NCI-H510A treated with DMSO at 0.1 percent for 48 hours (cell line): ENCODE measurements at places on chromosomes 12 and 14.

GRCh38 chr12:3157581-3158323 is 80.6 kb downstream of the TSPAN9 start:
- no peak for DNase-seq

- no peak for DNase-seq
These were observed 193.9 kb downstream of the EMP1 start for GRCh38 chr12:13390381-13390861.

GRCh38 chr14:90726656-90727055 is 89.6 kb downstream of the TTC7B start:
- peak; percentile 24 for DNase-seq

- DNase-seq = no peak
These were observed 263.4 kb downstream of the ADGRD1 start for GRCh38 chr12:131217024-131217586.

DNA sequence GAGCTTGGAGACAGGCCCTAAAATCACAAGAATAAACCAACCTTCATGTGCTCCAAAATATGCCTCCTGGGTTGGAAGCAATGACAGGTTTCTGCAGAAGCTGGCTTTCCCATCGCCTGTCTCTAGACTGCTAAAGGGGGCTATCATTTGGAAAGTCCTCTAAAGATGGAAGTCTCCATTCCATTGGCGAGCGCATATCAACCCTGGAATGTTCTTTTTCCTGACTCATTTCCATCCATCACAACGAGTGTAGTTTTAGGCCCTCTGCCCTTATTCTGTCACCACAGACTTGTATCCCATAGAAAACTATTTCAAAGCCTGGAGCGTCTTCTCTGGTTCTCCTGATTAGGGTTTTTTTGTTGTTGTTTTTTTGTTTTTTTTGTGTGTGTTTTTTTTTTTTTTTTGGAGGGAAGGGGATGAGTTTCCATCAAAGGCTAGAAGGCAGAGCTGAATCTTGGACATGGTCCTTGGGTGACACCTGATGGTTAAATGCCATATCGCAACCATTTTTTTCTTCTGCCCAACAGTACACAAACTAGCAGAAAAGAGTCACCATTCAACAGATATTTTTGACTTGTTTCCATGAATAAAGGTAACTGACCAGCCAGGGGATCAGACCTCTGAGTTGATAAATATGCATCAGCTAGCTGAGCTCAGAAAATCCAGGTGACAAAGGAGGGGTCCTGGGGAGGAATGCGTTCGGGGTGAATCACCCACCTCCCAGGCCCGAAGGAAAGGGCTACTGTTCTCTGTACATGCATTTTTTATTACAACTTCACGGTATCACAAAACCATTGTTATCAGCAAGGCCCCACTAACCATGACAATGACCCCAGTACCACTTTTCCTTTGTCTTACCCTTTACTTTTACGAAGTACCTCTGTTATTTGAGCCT is 40.5 kb downstream of the KCNA5 start:
- DNase-seq = peak; percentile 14

DNA sequence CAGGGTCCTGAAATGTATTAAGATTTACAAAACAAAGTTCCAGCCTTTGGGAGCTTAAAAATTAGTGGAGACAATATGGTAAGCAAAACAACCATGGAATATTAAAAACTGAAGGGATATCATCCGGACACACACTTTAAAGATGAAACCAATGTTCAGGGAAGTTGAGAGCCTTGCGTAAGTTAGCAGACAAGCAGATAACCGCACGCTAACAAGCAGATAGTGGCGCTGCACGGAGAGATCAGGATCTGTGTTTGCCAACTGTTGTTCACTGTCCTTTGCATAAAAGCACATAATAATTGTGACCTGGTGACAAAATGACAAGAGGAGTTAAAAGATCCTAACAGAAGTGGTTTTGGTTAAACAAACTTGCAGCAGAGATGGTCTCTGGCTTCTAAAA is 14.3 kb upstream of the TMEM229B start:
- no peak for DNase-seq

- DNase-seq = no peak
These were observed 446.6 kb downstream of the RPS29 start for GRCh38 chr14:49139593-49139992.

GRCh38 chr14:68794851-68795596 is 2.2 kb upstream of the ZFP36L1 start:
- no peak for DNase-seq

- no peak for DNase-seq
These were observed 173.6 kb downstream of the TTC8 start for GRCh38 chr14:88998027-88998426.

DNA sequence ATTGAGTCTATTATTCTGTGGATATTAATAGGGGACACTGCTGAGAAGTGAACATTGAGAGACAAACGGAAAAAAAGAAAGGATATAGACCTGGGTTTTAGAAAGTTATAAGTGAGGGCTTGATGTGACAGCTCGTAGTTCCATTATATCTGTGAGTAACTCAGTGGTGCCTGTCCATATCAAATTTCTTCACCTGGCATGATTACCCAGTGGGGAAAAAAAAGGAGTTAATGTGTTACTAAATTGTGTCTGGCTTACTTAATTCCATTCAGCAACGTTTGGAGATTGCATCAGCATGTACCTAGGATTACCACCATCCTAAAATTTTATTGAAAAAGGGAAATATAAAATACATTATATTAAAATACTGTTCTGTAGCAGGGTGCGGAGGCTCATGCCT is 1249.9 kb downstream of the SLC16A7 start:
- DNase-seq = no peak

DNA sequence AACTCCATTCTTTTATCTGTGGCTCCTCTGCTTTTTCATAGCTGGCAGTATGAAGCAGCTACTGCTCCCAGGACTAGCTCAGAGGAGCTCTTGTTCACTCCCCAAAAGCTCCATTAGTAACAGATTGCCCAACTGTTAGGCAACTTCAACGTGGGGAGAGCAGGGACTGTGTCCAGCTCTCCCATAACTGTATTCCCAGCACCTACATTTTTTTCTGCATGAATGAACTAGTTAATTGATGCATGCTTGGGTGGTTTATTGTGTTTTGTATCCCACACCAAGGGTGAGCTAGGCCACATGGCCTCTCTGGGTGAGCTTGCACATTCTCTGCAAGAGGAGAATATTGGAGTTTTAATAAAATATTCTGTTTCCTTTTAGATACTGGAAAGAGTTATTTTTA is 15.2 kb downstream of the STON2 start:
- no peak for DNase-seq

- no peak for DNase-seq
These were observed 5.5 kb upstream of the LRRC74A start for GRCh38 chr14:76820700-76821099.

GRCh38 chr14:21669284-21669683 is 4.3 kb downstream of the OR4E1 start:
- DNase-seq = no peak

GRCh38 chr12:122886851-122887818 is 8.8 kb downstream of the VPS37B start:
- DNase-seq = no peak

- no peak for DNase-seq
These were observed 670.6 kb downstream of the SLC16A7 start for GRCh38 chr12:60266381-60266852.

DNA sequence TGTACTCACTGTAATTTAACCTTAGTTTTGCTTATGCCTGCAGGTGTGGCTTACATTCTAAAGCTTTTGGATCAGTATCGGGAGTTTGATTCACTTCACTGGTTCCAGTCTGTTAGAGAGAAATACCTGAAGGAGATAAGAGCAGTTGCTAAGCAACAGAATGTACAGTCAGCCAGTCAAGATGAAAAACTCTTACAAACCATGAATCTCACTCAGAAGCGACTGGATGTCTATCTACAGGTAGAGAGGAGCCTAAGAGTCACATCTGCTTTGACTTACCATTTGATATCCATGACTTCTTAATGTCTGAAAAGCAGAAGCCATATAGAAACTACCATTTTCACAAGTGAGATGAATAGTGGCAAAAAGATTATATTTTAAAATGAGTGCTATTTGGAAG is 56.5 kb downstream of the WASHC4 start:
- no peak for DNase-seq

DNA sequence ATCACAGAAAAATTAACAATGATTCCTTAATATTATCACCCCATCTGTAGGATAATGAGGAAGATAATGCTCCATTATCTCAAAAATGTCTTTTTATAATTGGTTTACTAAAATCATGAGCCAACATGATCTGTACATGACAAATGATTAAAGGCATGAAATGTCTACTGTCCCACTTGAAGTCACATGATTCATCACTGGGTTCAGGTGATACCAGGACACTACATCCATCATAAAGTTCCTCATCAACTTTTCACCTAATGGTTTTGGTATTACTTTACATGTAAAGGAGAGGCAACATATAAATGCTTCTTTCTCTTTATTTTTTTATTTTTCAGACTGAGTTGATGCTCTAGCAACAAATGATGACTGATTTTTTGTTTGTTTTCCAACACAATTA is 313.3 kb downstream of the MED13L start:
- no peak for DNase-seq

GRCh38 chr12:24460099-24460498 is 488.8 kb downstream of the BCAT1 start:
- no peak for DNase-seq

GRCh38 chr12:56362130-56363059 is at the start of gene APOF:
Gene APOF, minus strand, starts transcription at chr12:56362857. Its CDS starts 112 bp downstream, at chr12:56362745.
- no peak for DNase-seq

- no peak for DNase-seq
These were observed 9.0 kb downstream of the PLEKHA5 start for GRCh38 chr12:19138551-19138950.

- no peak for DNase-seq
These were observed 5.1 kb upstream of the PAPLN start for GRCh38 chr14:73231981-73232851.

GRCh38 chr14:100267990-100268389 is 29.0 kb downstream of the YY1 start:
- no peak for DNase-seq

DNA sequence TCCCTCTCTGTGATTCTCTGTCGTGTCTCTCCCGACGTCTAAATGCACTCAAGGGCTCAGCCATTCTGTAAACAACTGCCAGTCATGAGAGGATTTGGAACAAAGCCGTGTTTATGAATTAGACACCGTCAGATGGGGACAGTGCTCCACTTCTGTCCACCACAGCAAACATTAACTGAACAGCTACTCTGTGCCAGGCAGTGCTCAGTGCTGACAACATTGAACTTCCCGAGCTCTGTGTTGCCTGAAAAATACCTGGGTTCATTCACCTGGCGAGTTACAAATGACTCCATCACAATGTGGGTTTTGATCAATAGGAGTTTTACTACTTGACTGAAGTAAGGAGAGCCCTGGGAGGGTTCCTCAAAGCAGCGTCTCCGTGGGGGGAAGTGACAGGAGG is 139.3 kb downstream of the GLT1D1 start:
- DNase-seq = no peak

GRCh38 chr14:51575349-51576116 is 76.2 kb upstream of the FRMD6 start:
- DNase-seq = no peak

- DNase-seq = no peak
These were observed 91.7 kb upstream of the RASSF8 start for GRCh38 chr12:25866586-25867378.

GRCh38 chr14:103517721-103518421 is 4.8 kb downstream of the CKB start:
- DNase-seq = no peak

DNA sequence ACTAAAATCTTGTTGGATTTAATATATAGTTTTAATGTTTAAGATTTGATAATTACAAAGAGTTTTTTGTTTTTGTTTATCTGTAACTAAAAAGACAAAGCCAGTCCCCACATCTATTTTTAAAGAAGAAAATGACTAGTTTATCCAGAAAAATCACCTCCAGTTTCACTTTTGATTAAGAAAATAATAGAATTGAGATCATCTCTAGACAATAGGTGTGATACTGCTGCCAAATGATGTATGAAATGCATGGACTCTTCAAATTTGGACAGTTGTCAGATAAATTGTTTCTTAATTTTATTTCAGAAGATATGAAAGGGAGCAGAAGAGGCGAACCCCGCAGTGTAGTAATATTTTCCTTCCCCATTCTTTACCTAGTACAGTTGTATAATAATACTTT is 20.0 kb downstream of the PCNX4 start:
- no peak for DNase-seq

- no peak for DNase-seq
These were observed 99.6 kb downstream of the APAF1 start for GRCh38 chr12:98744680-98745079.

DNA sequence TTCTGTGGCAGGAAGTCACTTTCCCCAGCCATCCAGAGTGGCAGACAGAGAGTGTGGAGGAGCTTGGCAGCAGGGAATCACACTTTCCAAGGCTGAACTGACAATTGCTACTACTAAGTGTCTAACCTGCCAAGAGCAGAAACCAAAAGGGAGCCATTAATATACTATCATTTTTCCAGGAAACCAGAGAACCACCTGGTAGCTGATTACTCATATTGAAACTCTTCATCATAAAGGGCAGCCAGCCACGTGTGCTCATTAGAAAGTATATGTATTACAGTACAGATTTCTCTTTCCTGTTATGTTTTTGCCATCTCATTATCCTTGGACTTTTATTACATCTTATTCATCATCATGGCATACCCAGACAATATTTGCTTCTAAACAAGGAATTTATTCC is 374.9 kb downstream of the GXYLT1 start:
- no peak for DNase-seq

GRCh38 chr12:17810399-17810798 is 279.6 kb downstream of the RERGL start:
- DNase-seq = peak; percentile 33

DNA sequence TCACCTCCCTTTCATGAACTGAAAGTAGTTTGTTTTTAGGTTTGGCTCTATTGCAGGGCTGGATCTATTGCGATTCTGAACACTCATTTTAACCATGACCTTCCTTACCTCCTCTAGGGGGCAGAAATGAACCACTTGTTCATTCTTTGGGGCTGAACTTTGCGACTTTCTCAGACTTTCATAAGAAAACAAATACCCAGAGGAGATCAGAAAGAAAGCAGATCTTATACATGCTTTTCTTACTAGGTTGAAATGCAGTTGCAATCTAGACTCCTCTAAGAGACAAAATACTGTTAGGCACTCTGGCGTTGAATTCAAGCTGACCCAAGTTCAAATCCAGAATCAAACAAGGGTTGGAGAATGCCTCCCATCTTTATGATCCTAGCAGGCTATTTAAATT is 32.6 kb upstream of the PLEKHG3 start:
- DNase-seq = peak; percentile 69

GRCh38 chr12:26188641-26189040 is 6.7 kb upstream of the SSPN start:
- DNase-seq = no peak
